MV-4-11 (cell line): ENCODE measurements at places on chromosomes 7 and 10.

GRCh38 chr10:62258926-62259325 is 9.7 kb downstream of the RTKN2 start:
- DNase-seq = no peak

DNA sequence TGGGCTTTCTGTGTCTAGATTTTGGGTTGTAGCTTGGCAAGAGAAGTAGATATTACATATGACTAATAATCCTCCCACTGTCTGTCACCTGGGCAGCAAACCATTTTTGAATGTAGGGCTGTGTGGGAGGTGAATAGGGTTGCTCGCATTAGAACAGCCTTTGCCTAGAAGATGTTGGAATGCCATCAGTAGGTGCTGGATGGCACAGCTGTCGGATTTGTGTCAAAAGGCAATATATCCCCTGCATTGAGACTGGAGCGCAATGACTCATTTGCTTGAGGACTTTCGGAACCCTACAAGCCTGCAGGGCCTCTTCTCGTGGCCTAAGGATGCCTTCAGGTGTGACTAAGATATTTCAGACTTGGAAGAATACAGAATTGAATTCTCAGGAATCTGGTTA is 323.8 kb downstream of the GPR158 start:
- no peak for DNase-seq

DNA sequence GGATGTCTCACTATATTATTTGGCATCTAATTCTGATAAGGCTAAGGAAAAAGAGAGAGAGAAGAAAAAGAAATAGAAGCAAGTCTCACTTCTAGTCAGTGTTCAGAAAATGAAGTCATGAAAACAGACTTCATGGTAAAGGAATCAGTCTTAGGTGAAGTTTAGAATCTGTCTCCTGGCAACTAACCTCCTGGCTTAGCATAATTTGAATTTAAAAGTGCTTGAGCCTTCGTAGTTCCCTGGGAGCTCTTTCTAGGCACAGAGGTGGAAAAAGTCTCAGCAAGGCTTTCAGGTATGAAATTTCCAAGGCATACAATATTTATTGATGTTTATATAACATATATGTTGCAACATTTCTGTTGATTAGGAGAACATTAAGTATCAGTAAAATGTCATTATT is 10.4 kb downstream of the CHRM2 start:
- no peak for DNase-seq

- no peak for DNase-seq
Measured at GRCh38 chr7:112252691-112253090, 46.2 kb downstream of the ZNF277 start.

GRCh38 chr7:38842746-38843145 is 66.2 kb downstream of the VPS41 start:
- no peak for DNase-seq
